ENCODE measurements at places on chromosomes 3 and 15.

- no peak for DNase-seq
Measured at GRCh38 chr3:127595303-127595702, 2.9 kb upstream of the MCM2 start.

DNA sequence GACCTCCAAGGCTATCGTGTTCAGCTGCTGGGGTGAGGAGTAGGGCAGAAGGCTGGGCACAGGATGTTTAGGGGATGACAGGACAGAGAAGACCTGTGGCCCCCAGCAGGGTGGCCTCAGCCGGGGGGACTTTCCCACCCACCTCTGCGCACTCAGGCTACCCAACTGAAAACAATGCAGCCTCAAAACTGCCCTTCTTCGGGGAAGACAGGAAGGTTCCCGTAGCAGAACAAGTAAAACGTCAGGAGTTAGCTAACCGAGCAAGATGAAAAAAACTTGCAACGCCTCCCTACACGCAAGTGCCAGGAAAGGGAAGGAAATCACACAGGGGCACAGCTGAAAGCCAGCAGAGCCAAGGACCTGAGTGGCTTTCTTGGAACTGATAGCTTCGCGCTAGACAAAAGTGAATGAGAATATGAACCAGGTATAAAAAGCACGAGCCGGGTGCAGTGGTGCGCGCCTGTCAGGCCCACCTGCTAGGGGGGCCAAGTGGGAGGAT lies 38.4 kb upstream of the FURIN start:
- no peak for DNase-seq

GRCh38 chr15:75042730-75043508 lies 19.5 kb downstream of the PPCDC start:
- peak; percentile 82 for DNase-seq

GRCh38 chr15:76070921-76071635 lies 11.3 kb downstream of the TMEM266 start:
- DNase-seq, result no peak

GRCh38 chr15:27933562-27933961 lies 165.6 kb downstream of the OCA2 start:
- no peak for DNase-seq

DNA sequence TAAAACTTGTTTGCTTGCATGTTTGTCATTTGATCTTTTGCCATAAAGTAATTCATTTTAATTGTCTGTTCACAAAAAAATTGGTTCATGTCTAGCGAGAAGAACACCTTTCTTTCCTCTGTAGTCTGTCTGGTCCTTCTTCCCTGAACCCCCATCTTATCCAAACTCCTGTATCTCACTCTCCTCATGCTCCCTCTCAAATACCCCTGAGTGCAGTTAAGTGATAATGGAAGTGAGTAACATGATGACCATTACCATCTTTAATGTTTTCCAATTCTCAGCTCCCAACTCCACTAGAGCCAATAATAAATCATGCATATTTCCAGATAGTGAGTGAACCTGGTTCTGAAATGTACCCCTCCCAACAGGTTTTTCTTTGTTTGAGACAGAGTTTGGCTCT lies 14.2 kb upstream of the KCNMB3 start:
- DNase-seq, result no peak

DNA sequence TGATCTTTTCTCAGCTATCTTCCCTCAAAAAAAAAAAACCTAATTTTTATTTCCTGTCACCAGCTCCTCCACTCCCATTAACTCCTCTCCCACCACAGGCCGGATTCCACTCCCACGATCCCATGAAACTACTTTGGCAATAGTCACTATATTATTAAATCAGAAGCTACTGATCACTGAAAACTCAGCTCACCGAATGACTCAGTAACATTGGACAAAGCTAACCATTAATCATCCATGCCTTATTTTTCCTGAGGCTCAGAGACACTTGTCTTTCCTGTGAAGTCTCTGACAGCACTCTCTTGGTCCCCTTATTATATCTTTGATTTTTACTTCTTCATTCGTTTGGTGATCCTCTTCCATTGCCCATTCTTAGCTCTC lies 260.2 kb downstream of the CGGBP1 start:
- no peak for DNase-seq

GRCh38 chr3:147680837-147681483 lies 271.8 kb downstream of the ZIC1 start:
- DNase-seq, result no peak

- no peak for DNase-seq
Measured at GRCh38 chr15:85771271-85771670, 23.5 kb downstream of the KLHL25 start.

- DNase-seq, result no peak
Measured at GRCh38 chr15:51955504-51955903, 16.1 kb downstream of the LEO1 start.

- no peak for DNase-seq
Measured at GRCh38 chr3:177362626-177363025, 165.3 kb upstream of the TBL1XR1 start.

DNA sequence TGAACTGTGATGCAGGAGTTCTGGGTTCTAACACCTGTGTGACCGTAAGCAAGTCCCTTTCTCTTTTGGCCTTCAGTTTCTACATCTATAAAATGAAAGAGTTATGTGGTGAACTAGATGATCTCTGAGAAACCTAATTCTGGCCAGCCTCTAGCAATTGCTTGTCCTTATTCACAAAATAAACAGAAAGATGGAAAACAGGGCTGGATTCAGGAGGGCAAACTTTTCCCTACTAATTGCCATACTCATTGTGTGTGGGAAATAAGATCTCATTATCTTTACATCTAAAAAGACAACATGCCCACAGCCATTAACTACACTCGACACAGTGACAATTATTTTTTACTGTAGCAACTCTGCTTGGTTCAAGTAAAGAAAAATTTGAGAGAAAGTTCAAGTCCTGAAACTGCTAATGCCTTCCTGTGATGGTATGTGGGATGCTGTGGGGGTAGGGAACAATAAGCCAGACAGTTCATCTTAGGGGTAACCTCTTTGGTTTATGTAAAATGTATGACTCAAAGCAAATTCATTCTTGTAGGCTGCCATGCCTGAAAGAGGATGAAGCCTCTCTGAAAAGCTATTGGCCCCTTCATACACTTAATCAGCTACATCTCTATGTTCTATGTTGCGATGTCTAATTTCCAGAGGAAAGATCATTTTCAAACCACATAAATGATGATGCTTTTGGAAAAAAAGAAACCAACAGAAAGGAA lies 177.6 kb upstream of the BCL6 start:
- no peak for DNase-seq

- DNase-seq, result no peak
Measured at GRCh38 chr3:14725013-14725412, 50.1 kb downstream of the C3orf20 start.

DNA sequence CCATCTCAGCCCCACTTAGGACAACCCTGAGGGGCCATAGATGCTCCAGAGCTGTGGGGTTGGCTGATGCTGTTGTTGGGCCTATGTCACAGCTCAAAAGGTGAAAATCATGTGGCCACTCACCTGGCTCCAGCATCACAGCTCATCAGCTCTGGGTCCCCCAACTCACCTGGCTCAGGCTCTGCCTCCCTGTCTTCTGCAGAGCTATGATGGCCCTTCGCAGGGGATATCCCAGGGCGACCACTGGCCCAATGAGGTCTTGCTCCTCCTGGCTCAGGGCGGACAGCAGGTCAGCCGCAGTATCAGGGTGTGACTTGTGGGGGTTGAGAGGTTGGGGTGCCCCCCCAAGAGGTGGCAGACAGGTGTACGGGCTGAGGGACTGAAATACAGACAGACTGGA lies 15.7 kb downstream of the UBAP1L start:
- DNase-seq, result no peak

- DNase-seq, result no peak
Measured at GRCh38 chr3:181464033-181464694, 247.6 kb upstream of the SOX2 start.

GRCh38 chr3:178465260-178466180 lies 70.7 kb upstream of the KCNMB2 start:
- DNase-seq, result no peak
